ENCODE measurements at places on chromosomes 5 and 9.

DNA sequence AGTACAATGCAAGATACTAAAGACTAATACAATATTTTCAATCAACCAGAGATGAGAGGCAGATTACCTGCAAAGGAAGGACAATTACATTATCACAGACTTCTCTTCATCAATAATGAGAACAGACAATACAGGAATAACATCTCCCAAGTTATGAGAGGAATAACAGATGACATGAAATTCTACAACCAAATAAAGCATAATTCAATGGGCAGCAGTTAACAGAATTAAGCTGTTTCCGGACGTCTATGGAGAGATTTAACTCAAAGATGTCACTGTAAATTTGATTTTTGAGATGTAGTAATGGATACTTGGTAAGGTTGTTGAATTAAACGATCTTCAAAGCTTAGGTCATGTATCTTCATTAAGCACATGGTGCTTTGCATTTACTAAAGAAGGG is 19.8 kb upstream of the PARP8 start:
- no peak for DNase-seq

- no peak for DNase-seq
These were observed 400.9 kb upstream of the SGCD start for GRCh38 chr5:155926031-155926430.

DNA sequence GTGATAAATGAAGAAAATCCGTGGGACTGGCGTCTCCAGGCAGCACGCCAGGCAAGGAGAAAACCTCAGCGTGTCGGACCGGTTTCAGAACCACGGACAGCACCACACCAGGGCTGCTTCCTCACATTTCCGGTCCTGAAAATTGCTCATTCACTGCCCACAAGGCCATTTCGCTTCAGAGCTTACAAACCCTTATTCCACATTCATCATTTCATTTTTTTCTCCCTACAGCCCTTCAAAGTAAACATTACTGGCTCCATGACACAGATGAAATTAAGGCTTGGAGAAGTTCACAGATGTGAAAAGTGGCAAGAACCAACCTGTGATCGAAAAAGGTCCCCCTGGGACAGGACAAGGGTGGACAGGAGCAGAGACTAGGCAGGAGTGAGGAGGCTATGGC is 1.5 kb upstream of the GPRIN1 start:
- DNase-seq, result peak; percentile 52

GRCh38 chr5:171868236-171868635 is 82.6 kb downstream of the SMIM23 start:
- no peak for DNase-seq

GRCh38 chr9:35793461-35793860 is 2.1 kb downstream of the NPR2 start:
- DNase-seq, result no peak

- DNase-seq, result no peak
These were observed 6.9 kb upstream of the OLFM1 start for GRCh38 chr9:135080286-135081263.

DNA sequence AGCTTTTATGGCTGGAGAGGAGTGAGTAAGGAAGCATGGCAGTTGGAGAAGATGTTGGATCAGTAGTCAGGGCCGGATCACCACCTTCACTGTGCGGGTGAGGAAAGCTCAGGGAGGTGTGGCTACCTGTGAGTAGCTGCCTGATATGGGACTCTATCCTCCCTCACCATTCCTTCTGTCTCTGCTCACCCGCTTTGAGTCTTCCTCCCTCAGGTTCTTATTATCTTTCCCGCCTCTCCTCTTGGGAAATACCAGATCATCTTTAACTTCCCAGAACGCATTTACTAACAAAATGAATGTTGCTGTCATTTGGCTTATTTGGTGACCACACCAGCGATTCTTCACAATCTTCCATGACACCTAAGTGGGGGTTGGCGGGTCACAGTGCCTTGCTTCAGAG is 140.7 kb upstream of the GPR151 start:
- DNase-seq, result no peak

GRCh38 chr5:139486201-139486600 is 3.6 kb upstream of the STING1 start:
- DNase-seq, result peak; percentile 20

- no peak for DNase-seq
These were observed 73.9 kb upstream of the S1PR3 start for GRCh38 chr9:88917375-88917774.

GRCh38 chr9:91954841-91955471 is 4.9 kb upstream of the ROR2 start:
- DNase-seq, result peak; percentile 44

- DNase-seq, result no peak
These were observed 557 bp downstream of the GNG10 start for GRCh38 chr9:111661802-111662521.

DNA sequence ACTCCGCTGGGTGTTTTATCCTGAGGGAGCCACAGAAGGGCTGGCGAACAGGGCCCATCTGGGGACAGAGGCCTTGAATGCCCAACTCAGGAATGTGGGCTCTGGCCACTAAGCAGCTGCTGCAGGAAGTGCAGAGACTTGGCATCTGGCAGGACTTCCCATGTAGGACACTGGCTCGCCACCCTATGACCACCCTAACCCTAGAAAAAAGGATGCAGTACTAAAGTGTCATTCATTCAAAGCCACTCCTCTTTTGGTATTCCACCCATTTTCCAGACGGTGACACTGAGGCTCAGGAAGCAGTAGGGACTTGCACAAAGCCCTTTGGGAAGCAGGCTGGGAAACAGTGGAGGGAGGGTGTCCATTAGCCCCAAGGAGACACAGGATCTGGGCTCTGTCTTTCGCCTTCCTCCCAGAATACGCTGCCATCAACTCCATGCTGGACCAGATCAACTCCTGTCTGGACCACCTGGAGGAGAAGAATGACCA is 3.0 kb downstream of the BBLN start:
- no peak for DNase-seq

DNA sequence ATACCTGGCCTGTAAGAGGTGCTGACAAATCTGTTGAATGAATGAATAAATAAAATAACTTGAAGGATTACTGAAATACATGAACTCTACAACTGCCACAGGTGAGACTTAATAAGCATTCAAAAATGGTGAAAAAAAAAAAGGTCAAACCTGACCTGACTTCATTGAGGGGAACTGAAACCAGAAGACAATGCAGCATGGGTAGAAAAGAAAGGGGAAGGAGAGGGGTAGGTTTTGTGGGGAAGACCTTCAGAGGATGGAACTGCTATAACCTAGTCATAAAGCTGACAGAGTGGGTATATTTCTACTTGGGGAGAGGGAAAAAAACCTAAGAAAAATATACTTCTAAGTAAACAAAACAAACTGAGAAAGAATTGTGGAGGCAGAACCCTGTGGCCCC is 56.6 kb downstream of the RASEF start:
- no peak for DNase-seq

DNA sequence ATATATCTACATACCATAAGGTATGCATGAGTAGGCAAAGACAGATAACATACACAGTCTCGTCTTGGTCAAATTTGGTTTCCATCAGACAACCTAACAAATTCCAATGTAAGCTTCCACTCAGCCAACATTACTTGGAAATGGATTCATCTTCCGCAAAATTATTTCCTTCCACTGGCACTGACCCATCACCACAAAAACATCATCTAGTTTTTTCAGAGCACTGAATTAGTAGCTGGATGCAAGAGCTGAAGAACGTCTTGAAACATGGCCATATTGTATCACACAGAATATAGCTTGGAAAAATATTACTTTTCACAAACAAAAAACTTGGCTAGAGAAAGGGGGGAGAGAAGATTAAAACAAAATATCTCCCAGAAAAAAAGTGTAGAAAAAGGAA is 73.5 kb downstream of the EFNA5 start:
- DNase-seq, result no peak

- no peak for DNase-seq
These were observed 192.4 kb upstream of the EFNA5 start for GRCh38 chr5:107863125-107863524.

DNA sequence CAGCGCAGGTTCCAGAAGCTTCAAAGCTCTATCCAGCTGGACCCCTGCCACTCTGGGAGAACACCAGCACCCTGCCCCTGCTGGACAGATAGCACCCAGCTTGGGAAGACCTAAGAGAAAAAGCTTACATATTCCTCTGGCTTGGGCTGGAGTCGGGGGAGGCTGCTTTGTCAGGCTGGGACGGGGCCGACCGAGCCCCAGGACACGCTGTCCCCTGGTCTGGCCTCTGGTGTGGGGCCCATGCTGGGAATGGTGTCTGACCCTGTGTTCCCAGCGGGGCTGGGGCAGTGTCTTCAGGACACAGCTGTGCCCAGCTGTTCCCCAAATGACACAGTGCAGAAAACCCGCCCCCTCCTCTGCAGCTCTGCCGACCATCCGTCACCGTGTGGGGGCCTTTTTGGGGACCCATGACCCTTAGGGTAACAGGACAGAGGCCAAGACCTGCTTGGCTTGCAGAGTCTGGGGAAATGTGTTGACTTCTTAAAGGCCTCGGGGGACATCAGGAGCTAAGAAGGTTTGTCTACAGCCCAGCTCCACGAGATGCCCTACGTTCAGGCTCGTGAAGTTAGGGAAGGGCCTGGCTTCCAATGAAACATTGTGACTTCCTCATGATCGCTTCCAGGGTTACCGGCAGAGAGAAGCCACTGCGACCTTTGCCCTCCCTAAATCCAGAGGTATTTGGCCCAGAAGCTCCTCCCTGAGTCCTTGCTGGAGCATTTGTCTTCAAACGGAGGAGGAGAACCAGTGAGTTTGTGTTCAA is 20.4 kb upstream of the SLC2A6 start:
- no peak for DNase-seq

DNA sequence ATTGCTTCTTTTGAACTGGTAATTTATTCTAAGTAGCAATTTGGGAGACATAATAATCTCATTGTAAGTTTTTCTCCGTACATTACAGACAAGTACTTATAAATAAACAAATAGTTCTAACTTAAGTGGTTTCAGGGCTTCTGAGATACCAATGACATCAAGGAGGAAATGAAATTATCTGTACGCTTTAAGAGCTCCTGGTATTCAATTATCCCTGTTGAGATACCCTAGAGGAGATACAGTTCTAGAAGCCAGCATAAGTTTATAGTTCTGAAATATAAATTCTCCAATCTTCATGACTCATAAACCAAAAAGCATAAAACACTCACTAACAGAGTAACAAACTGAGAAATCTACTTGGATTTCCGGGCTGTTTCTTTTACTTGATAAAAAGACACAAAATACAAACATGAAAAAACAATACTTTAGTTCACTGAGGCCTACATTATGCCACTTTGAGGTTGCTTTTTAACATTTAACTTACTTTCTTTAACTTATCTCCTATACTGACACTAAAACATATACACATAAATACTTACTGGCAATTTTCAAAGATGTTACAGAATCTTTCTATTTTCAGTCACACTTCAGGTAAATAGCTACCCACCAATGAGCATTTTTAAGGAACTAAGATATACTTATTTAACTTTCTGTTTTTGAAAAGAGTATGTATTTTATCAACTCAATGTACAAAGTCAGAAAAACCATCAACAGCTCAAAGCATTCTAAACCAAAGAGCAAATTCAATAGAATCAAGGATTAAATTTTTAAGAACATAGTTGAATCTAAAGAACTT is 7.5 kb downstream of the DCTN4 start:
- DNase-seq, result no peak

DNA sequence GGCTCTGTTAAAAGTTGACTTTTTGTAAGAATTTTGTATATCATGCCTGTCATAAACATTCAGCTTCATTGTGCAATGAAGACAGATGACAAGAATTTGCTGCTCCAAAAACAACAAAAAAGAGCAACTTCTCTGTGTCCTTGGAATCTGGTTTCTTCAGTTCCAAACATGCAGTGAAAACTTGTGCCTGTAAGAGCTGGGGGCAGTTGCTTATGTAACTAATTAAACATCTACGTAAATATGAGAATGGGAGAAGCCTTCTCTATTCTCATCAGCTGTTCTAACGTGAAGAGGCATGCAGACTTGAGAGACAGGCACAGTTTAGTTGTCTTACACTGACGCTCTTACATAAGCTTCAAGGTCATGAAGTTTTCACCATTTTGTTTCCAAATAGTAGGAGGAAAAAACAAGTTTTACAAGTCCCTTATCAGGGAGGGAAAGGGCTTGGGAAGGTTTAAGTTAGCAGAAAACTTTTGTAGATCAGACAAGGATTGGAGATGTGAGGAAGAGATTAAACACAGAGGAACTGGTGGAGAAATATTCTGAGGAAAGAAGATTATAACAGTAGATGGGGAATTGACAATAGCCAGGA is 170.4 kb downstream of the RFK start:
- DNase-seq, result no peak

DNA sequence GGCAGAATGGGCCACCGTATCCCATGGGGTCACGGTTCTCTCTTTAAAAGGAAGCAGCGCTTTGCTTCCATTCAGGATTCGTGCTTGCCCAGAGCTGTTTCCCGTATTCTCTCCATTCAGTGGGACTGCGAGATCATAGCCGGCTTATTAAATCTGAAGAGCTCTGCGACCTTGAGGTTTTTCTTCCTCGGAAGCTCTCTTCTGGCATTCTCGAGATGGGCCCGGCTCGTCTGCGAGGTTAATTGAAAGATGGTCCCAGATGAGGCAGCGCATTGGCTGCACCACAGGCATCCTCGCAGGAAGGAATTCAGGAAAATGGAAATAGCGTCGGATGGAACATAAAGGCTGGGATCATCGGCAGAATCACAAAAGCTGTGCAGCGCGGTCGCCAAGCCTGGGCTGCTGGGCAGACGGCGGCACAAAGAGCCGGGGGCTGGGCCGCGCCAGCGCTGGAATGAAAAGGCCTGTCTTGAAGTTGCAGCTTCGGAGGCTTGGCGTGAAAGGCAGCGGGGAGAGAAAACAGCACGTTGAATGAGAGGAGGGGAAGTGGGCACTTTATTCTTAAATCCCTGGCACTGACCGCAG is 236.2 kb downstream of the IRX2 start:
- DNase-seq, result no peak

DNA sequence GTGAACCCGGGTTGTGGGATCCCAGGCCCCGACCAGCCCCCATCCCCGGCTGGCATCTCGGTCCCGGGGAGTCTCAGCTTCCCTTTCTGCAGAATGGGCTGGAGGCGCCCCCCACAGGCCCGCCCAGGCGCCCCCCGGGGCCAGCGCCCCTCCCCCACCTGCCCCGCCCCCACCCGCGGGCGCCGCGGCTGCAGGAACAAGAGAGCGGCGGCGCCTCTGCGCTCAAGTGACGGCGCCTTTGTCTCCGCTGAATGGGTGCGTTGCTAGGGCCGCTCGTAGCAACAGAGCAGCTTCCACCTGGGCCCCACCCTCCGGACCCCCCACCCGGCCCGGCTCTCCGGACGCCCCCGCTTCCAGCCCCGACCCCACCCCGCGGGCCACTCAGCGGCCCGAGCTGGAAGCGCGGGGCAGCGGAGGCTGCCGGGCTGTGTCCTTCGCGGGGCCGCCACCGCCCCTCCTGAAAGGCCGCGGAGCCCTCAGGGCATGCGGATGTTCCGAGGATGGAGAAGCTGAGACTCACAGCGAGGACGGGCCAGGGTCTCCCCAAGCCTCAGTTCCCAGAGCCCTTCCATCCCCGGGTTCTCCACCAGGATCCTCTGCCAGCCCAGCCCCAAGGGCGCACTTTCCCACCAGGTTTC is 27.5 kb downstream of the ADGRD2 start:
- no peak for DNase-seq
